HAP-1 (cell line): ENCODE measurements at places on chromosomes 7 and 10.

DNA sequence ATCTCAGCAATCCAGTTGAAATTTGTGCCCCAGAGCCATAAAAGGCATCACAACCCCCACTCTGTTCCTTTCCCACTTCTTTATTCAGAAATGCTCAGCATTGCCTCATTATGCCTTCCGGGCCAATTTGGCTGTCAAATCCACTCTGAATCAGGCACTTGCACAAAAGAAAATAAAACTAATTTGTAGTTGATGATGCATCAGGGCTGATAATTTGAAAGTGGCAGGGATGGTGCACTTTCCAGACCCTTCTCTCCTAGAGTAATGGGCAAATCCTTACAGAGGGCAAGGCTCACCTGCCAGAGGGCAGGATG lies 147.9 kb upstream of the PDE1C start:
- DNase-seq, result no peak

DNA sequence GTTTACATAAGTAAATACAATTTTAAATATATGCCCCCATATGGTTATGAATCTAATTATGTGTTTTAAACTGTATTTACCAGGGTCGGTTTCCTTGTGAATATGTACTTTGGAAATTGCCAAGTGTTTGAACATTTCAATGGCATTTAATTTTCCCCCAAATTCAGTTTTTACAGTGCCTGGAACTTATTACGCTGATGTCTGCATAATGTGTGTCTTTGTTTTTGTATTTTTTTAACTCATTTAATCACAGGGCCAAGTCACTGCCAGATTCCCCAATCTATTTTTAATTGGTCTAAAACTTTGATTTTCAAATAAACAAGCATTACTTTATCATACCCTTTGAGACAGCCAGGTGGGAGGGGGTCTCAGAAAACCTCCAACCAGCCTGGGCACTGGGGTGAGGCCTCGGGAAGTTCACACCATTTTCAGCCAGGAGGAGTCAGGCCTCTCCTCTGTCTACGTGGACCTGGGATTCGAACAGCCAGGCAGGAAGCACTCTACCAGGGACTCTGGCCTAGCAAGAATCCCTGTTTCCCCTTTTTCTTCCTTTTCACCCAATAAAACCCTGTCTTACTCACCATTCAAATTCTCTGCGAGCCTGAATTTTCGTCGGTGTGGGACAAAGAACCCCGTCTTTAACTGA lies 151.5 kb upstream of the COL1A2 start:
- DNase-seq, result no peak

DNA sequence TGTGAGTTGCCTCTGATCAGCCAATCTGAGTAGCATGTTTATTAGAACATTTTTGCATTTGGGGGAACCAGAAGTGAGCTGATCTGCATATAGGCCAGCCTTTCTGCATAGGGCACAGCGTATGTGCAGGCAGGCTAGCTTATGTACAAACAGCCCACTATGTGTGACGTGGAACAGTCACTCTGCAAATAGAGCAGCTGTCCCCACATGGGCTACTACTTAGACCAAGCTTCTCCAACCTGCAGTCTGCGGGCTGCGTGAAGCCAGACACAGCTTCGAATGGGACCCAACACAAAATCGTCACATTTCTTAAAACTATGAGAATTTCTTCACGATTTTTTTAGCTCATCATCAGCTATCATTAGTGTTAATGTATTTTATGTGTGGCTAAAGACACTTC lies 134.1 kb upstream of the FAM20C start:
- no peak for DNase-seq

- no peak for DNase-seq
Observed at GRCh38 chr7:21054427-21055112, 267.9 kb upstream of the SP8 start.
